Thymus (tissue), 14 donors: ENCODE measurements at places on chromosomes 2 and 18.

- DNase-seq: no peak
Measured at GRCh38 chr2:54161660-54162424, 46.4 kb downstream of the ACYP2 start.

- no peak for DNase-seq
Measured at GRCh38 chr2:46181789-46182530, 115.2 kb upstream of the EPAS1 start.

DNA sequence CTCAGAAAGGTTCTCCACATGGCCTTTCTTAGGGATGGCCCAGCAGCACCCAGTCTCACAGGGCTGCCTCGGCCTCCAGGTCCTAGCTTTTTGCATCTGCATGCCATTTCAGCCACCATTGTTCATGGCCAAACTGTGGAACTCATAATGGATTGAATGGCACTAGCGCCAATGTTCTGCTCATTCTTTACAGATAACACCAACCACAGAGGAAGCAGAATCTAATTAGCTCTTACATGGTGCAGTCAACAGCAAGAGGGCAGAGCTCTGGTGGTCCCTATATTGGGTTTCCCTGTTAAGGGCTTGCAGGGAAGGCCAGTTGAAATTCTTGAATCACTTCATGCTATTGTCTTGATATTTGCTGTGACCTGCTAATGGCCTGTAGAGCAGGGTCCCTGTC, 45.6 kb downstream of the ARL4C start:
- no peak for DNase-seq

DNA sequence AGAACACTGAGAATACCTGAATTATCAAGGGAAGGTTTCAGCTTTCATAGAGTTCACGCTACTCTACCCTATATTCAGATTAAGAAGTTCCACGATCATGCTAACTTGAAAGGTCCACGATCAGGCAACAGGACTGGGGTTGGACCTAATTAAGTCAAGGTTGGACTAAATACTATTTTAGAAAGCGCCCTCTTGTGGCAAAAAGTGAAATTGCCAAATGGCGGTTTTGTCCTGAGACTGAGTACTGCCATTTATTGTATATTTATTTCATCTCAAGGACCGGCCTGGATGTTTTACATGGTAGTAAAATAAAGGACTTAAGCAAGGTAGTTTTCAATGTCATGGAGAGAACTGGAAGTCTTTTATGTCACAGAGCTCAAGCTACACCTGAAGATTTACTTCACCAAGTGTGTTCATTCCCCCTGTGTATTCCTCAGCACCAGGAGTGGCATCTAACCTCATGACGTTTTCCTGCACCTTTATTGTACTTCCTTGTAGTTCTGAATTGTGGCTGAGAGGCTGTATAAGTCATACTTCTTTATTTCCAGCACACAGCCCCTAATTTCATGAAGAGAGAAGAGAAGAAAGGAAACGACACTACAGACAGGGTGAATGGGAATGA, 56.8 kb downstream of the SRD5A2 start:
- peak; percentile 9 for DNase-seq

- no peak for DNase-seq
Measured at GRCh38 chr2:78070693-78071092, 548.5 kb upstream of the LRRTM4 start.

- no peak for DNase-seq
Measured at GRCh38 chr2:179201869-179202268, 62.8 kb downstream of the SESTD1 start.

DNA sequence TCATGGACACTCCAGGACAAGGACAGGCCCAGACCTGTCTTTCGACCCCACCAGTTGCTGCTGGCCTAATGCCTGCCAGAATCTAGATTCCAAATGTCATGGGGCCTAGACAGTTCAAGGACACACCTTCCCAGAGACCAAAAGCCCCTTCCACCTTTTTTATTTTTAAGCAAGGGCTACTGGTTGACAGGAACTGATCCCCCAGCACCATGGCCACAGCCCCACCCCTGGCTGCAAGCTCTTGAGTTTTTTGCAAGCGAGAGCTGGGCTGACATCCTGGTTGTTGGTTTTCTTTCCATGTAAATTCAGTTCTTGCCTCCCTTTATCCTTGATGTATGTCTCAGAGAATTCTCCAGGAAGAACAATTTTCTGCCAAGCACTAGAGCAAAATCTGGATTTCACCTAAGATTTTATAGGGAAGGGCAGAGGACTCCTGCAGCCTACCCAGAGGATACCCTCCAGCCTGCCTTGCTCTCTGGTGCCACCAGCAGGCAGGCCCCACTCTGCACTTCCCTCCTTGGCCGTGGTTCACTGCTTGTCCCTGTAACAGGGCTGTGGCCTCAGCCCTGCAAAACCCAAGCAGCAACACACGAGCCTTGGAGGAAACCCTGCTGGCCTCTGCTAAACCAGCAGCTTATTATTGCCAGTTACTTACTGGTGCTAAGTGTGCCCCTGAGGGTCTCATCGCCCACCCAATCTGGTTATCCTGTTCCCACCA, 97.7 kb downstream of the TWIST2 start:
- no peak for DNase-seq

- no peak for DNase-seq
Measured at GRCh38 chr18:36709315-36709714, 119.5 kb downstream of the TPGS2 start.

GRCh38 chr2:237424544-237424943, 10.6 kb upstream of the COL6A3 start:
- no peak for DNase-seq

- DNase-seq: no peak
Measured at GRCh38 chr18:8870528-8870927, 165.2 kb downstream of the MTCL1 start.

DNA sequence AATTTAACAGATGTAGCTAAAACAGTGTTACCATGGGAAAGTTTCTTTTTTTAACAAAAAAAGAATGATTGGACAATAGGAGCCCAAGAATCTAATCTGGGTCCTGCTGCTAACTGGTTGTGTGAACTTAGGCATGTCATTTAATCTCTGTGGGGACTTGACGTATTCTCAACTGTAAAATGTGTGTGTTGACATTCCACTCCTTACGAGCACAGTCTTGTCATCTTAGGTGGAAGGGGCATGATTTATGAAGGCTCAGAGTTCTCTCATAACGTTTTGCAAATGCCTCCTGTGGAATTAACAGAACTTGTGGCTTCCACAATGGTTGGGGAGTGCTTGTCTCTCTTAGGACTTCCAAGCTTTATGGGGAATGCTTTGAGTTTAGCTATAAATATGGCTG, 125.9 kb upstream of the SATB2 start:
- DNase-seq: no peak

DNA sequence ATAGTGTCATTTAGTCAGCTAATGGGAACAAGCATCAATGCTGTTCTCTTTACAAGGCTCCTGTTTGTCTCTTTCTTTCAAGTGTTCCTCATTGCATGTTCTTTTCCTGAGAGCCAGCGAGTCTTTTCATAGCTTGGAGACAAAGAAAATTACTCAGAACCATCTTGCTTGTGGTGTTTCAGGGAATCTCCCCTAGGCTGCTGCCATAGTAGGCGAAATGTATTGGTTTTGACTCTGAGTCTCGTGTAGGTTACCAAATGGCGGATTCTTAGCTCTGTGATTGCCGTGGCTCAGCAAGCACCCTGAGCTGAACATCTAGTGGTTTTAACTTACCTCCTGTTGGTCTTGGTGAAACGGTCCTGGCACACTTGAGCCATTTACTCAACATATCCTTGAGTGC, 68.7 kb downstream of the RHBDD1 start:
- DNase-seq: no peak

- DNase-seq: no peak
Measured at GRCh38 chr2:101818531-101819451, 121.3 kb downstream of the MAP4K4 start.

- no peak for DNase-seq
Measured at GRCh38 chr2:237156857-237157779, 71.4 kb downstream of the COPS8 start.

- DNase-seq: no peak
Measured at GRCh38 chr2:121906170-121906569, 150.7 kb downstream of the TSN start.

DNA sequence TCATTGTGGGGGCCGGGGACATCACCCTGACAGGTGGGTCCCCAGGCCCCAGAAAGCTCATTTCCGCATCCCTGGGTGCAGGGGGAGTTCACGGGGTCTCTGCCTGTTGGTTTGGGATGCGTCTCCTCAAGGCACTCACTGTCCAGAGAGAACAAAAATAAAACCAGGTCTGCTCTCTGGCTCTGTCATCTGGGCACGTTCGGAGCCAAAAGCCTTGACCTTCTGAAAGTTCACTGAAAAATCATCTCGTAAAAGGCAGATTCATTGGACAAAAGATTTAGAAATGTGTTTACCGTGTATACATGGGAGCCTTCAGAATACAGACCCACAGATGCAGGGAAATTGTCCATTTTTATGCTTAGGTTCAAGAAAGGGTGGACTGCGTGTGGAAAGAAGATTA, 26.6 kb downstream of the MLPH start:
- no peak for DNase-seq

GRCh38 chr18:80244956-80245730, 2.2 kb downstream of the PARD6G start:
- DNase-seq: no peak

DNA sequence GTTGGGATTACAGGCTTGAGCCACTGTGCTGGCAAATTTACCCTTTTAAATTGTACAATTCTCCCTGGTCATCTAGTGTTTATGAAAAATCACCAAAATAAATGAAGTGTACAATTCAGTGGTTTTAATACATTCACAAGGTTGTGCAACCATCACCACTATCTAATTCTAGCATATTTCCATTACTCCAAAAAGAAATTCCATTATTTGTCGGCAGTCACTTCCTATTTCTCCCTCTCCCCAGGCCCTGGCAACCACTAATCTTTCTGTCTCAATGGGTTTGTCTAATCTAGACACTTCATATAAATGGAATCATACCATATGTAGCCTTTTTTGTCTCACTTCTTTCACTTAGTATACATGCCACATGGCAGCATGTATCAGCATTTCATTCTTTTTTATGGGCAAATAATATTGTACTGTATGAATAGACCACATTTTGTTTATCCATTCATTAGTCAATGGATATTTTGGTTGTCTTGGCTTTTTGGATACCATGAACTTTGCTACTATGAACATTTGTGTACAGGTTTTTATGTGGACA, 12.6 kb upstream of the POLE4 start:
- DNase-seq: no peak

GRCh38 chr18:26978812-26979341, 113.4 kb upstream of the AQP4 start:
- DNase-seq: no peak

DNA sequence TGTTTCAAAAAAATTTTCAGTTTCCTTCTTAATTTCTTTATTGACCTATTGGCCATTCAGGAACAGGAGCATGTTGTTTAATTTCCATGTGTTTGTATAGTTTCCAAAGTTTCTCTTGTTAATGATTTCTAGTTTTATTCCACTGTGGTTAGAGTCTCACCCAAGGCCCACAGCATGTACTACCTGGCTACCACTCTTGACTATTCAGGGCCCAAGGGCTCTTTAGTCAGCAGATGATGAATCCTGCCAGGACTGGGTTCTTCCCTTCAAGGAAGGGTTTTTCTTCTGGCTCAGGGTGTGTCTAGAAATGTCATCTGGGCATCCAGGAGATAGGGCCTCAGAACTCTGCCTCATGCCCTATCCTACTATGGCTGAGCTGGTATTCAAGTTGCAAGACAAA, 161.4 kb downstream of the PLCL1 start:
- DNase-seq: no peak

DNA sequence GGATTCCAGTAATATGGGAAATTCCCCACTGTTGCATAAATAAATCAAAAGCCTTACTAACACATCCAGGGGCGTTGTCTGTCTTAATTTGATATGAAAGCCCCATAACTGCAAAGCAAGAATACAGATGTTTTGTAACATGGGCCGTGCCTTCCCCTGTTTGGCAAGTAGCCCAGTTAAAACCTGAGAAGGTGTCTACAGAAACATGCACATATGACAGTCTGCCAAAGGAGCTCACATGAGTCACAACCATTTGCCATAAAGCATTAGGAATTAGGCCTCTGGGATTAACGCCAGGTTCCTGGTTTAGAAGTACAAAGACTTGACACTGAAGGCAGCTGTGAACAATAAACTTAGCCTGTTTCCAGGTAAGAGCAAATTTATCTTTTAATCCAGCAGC, 43.1 kb upstream of the LONRF2 start:
- no peak for DNase-seq

DNA sequence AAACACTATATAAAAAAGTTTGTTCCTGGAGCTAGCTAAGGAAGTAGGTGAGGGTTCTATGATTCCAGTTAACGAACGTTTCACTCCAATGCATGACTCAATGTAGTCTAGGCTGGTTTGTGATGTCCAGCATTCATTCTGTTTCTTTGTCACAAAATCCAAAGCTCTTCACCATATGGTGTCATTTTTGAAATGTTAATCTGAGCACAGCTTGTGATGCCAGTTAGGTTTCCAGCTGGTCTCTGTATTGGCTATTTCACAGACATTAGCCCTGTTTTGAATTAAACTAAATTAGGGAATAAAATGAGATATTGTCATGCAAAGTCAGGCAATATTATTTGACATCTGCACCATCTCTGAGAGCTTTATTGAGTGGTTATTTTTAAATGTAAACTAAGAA, 159.4 kb downstream of the RBM43 start:
- no peak for DNase-seq

- DNase-seq: no peak
Measured at GRCh38 chr2:85935746-85936208, 47.0 kb upstream of the ST3GAL5 start.

DNA sequence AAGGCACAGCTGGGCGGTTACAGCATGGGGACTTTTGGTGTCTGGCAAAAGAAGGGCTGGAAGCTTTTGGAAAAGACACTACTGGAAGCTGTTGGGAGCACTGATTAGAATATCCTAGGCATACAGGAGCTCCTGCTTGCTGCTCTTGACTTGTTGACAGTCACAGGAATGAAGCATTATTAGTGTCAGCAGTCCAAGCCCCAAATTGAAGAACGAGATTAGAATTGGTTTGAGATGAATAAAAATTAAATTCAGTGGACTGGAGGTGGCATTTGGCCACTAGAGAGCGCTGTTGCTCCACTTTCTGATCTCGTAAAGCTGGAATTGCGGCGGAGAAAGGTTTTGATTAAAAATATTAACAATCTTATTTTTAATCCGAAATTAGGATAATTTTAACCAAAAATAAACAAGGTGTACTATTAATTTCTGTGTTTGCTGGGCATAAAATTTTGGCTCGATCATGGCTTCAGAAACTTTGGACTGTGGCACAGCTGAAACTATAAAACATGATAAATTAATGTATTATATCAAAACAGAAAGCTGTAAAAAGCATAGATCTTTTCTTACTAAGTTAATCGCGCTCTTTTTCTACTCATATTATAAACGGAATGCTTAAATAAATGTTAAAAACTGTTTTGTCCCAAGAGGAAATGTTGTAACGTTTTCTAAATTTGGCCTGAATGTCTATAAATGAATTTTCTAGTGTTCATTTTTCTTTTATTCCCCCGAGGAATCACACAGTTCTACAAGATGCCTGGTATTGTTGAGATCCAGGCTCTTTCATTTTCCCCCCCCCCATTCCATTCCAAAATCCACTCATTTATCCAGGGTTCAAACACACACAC, 2.4 kb upstream of the HOXD8 start:
- DNase-seq: no peak

- no peak for DNase-seq
Measured at GRCh38 chr2:84886791-84887190, 5.9 kb upstream of the TRABD2A start.

- no peak for DNase-seq
Measured at GRCh38 chr2:160956243-160956802, 203.9 kb upstream of the TANK start.

- no peak for DNase-seq
Measured at GRCh38 chr2:218383892-218384519, 1.9 kb downstream of the SLC11A1 start.

- DNase-seq: no peak
Measured at GRCh38 chr2:20077411-20077940, 26.0 kb upstream of the LAPTM4A start.

GRCh38 chr2:128493880-128494279, 175.2 kb upstream of the HS6ST1 start:
- no peak for DNase-seq
